ENCODE measurements at places on chromosomes 3 and 15.

GRCh38 chr15:79778378-79778990 lies 118.3 kb downstream of the MTHFS start:
- no peak for DNase-seq

DNA sequence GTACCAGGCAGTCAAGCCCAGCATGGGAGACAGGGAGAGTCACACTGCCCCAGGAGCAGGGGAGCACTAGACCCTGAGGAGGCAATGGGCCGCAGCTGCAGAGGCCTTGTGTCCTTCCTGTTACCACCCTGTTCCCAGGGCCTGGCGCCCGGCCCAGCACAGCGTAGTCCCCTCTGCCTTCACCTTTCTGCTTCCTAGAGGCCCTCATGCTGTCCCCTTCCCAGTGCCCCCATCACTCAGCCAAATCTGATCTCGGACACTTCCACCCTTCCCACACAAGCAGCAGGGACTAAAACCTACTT lies 6.9 kb upstream of the TBC1D2B start:
- DNase-seq, result no peak

DNA sequence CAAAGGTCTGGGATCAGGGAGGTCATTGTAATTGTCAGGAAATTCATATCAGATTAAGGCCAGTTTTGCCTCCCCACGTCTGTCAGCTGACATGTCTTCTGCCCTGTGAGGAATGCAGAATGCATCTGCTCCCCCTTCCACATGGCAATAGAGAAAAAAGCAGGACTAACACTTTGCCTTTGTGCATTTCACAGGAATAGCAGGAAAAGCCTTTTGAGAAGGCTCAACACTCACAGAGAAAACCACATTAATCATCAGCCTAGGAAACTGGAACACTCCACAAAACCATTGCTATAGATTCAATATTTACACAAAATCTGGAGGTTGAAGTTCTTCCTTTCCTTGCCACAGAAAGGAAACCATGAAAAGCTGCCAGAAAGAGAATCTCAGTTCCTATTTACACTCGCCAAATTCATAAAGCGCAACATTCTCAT lies 165.2 kb upstream of the HES1 start:
- DNase-seq, result no peak

DNA sequence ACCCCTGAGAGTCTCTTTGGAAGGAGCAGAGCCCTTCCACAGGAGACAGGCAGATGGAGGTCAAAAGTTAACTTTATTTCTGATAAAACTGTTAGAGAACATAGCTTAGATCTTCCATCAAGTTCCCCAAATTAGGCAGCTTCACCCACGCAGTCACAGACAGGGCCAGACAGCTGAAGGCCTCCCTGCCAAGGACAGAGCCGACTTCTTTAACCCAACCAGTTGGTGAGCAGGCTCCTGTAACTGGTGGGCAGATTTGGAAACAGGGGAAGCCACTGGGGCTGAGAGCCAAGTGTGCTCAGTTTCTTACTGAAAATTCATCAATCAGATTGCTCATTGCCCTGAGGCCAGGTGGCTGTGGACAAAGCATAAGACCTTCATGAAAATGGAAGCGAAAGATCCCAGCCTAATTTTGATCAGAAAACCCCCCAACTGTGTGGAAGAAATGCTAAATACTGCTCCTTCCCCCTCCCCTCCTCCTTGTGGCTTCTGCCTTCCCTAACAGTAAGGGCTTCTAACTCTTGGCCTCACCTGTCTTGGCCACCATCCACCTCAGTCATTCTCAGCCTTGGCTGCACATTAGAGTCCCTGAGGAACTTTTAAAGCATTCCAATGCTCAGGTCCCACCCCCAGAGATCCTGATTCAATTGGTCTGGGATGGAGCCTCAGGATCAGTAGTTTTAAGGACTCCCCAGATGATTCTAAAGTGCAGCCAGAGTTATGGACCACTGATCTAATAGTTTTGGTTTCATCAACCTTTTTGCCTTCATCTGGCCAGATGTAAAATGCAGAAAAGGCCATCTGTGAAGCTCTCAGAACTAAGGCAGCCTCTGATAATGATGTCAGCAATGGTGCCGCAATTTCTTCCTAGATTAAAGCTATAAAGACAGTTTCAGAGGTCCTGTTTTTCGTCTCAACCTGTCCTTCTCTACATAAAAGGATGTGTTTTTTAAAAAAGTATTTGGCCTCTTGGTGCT lies 11.5 kb downstream of the CLRN1 start:
- no peak for DNase-seq

DNA sequence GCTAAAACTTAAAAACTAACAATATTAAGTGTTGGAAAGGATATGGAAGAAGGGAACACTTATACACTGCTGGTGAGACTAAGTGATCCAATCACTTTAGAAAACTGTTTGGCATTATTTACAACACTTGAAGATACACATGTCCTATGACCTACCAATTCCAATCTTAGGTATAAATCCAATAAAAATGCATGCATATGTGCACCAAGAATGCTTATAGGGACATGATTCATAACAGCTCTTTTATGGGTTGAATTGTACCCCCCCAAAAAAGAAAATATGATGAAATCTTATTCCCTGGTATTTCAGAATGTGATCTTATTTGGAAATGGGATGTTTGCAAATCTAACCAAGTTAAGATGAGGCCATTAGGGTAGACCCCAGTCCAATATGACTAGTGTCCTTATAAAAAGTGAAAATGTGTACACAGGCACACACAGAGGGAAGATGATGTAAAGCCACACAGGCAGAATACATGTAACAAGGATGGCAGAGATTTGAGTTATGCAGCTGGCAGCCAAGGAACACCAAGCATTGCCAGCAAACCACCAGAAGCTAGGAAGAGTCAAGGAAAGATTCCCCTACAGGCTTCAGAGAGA lies 15.3 kb downstream of the CCR8 start:
- DNase-seq, result no peak

DNA sequence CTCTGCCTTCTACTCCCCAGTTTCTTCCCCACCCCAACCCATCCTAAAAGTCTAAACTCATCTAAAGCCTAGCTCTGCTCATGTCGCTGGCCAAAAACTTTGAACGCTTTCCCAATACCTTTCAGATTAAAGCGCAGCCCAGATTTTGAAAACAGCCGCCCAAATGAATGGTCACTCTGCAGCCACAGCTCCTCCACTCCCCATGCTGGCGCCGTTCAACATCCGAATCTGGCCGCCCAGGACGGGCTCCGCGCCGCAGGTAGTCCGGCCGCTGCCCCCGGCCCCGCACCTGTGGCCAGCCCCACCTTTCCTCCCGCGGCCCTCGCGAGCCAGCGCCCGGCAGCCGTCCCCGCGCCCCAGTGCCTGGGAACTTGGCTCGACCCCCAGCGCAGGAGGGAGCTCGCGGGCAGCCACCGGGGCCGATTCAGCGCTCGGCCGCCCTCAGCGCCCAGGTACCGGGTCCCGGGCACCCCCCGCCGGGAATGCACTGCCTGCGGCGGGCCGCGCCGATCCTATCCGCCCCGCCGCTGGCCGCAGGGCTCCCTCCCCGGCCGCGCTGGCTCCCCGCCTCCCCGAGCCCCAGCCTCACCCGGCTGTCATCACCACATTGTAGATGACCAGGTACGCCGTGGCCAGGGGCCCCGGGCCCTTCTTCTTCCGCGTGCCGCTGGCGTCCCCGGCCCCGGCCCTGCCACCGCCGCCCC lies 417 bp downstream of the HACD2 start:
- DNase-seq, result peak; percentile 4

DNA sequence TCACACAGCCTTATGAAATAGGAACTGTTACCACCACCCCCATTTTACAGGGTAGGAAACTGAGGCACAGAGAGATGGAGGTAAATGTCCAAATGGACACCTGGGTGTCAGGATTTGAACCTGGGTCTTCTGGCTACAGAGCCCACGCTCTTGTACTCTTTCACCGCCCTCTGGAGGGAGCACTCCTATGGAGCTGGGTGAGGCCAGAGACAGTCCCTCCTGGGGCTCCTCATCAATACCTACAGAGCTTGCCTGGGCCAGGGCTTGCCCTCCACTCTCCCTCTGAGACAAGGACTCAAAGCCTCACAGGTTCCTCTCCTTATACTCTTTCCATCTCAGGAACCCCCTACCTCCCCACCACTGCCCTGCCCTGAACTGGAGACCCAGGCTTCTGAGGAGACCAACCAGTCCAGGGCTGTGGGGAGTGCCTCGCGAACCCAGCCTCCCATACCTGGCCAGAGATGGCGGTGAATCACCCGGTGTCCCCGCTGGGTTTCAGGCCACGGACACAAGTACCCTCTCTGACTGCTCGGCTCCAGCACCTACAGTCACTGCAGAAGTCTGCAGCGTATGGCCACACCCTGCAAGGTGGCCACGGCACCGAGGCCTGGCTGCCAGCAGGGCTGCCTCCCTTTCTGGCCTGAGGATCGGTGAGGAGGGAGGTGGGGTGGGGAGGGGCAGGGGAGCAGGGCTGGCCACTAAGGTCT lies 22.1 kb upstream of the ATP2B2 start:
- DNase-seq, result no peak

- no peak for DNase-seq
Observed at GRCh38 chr15:66646799-66647198, 55.2 kb upstream of the SMAD6 start.

GRCh38 chr15:73752806-73753193 lies 351 bp downstream of the INSYN1 start:
- DNase-seq, result no peak

GRCh38 chr3:177245250-177245649 lies 48.0 kb upstream of the TBL1XR1 start:
- no peak for DNase-seq

DNA sequence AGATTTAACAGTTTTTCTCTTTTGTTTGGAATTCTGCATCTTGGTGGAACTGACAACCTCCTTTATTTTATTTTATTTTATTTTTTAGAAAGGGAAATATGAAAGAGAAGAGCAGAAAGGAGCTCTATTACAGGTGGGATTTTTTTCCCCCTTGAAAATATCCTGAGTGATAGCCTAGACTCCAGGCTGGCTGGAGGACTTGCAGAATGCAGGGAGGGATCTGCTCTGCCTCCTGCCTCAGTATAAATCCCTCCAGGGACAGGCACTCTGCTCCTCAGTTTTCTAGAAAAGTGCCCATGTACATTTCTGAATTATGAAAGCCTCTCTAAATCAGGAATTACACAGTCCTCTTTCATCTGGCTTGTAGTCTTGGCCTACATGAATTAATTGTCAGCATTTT lies 173.7 kb downstream of the TMEM108 start:
- DNase-seq, result no peak

- no peak for DNase-seq
Observed at GRCh38 chr15:33547876-33548275, 237.1 kb downstream of the RYR3 start.

DNA sequence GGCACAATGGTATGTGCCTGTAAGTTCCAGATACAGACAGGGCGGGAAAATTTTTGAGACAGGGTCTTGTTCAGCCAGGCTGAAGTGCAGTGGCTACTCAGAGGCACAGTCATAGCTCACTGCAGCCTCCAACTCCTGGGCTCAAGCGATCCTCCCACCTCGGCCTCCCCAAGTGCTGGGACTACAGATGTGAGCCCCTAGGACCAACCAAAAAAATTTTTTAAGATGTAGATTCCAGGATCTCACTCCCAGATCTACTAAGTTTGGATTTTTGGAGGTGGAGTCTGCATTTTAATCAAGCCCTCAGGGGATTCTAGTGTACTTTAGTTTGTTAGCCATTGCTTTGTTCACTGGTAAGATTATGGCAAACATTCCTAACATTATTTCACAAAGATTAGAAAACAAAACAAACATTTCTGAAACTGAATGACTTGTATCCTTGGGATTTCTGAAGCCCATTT lies 2.7 kb downstream of the LIPH start:
- DNase-seq, result no peak

GRCh38 chr3:140284372-140284771 lies 349.4 kb downstream of the CLSTN2 start:
- no peak for DNase-seq

- DNase-seq, result no peak
Observed at GRCh38 chr3:169505577-169506230, 157.8 kb downstream of the MECOM start.

DNA sequence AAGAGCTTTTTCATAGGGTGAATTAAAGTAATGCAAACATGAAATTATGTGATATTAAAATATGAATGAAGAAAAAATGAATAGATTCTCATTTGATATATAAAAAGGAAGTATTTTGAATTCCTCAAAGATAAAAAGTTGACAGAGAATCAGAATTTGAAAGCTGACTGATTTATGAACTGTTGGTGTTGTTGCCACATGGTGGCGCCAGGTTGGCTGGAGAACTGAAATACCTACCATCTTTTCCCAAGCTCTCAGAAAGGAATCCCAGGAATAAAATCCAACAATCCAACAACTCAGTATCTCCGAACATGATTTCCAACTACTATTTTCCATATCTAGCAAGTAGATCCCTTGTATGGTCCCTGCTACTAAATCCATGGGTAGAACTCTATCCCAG lies 3.1 kb downstream of the MYRIP start:
- DNase-seq, result no peak

GRCh38 chr3:68560728-68561127 lies 371.6 kb downstream of the TAFA4 start:
- no peak for DNase-seq

DNA sequence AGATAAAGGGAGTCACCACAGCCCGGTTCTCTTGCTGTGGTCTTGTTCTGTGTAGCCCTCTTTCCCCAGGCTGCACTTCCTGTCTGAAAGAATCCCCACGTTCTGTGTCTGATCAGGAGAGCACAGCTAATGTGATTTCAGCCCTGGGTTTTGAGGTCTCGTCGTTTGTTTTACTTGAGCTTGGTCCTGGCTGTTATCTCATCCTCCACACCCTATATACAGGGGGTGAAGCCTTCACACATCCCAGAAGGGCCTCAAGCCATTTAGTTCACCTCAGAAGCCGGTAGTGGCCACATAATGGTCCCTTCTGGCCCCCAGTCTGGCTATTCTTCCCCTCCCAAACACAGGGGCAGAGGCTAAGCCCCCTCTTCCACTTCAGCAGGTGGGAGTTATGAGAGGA lies 115.6 kb downstream of the PDE8A start:
- DNase-seq, result no peak

DNA sequence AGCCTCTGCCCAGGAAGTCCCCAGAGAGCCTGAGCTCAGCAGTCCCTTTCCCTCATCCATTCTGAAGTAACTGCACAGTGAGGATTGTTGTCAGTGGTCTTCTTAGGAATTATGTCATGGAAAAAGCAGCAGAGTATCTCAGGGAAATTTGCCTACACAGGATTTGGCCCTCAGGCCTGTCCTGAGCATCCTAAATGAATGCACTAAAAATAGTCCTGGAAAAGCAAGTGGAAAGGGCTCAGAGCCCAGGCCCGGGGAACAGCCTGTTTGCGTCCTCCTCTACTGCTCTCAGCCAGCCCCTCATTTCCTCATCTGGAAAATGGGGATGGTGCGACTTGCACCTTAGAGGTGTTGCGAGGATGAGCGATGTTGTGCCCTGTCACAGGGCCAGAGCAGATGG lies 21.6 kb downstream of the LYSMD4 start:
- DNase-seq, result no peak

GRCh38 chr15:44034933-44035624 lies 160.0 kb downstream of the FRMD5 start:
- DNase-seq, result no peak

DNA sequence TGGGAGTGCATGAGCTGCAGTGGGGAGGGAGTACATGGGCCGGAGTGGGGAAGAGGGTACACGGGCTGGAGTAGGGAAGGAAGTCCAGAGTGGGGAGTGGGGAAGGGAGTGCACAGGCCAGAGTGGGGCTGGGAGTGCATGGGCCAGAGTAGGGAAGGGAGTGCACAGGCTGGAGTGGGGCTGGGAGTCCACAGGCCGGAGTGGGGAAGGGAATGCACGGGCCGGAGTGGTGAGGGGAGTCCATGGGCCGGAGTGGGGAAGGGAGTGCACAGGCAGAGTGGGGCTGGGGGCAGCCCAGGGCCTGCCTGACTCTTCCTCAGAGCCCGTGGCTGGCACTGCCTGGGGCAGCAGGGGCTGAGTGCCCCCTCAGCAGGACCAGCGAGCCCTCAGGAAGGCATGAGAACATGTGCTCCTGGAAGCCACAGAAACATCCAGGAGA lies 40.7 kb downstream of the KLF15 start:
- DNase-seq, result no peak
